ENCODE measurements at places on chromosomes 2 and 18.

DNA sequence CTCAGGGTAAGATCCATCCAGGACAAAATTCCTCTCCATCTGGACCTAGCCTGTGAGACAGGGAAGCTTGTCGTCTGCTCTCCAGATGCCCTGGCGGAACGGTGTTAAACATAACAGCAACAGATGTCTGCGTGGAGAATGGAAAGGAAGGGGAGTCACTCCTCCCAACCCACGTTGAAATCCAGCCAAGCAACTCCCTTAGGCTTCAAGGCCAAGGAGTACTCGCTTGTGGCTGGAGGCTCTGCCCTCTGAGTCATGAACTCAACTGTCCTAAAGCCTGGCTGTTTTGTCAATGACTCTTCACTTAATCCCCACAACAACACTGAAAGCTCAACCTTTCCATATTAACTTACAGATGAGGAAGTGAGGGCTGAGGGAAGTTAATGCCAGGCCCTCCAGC lies 42.2 kb downstream of the TPO start:
- no peak for DNase-seq

DNA sequence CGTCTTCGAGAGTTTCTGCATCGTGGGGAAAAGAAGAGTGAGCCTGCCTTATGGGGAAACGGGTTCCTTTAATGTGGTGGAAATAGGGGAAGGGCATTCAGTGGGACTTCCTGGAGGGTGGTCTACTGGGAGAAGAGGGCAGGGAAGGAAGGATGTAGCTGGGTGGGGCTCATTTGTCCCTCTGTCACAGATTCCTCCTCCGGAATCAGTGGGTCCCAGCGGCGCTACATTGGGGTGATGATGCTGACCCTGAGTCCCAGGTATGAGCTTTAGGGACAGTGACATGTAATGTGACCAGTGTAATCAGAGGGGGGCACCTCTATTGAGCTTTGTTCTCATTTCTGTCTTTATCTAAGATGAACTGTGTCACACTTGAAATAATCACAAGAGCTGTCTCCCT lies 1.9 kb downstream of the HTRA2 start:
- no peak for DNase-seq

DNA sequence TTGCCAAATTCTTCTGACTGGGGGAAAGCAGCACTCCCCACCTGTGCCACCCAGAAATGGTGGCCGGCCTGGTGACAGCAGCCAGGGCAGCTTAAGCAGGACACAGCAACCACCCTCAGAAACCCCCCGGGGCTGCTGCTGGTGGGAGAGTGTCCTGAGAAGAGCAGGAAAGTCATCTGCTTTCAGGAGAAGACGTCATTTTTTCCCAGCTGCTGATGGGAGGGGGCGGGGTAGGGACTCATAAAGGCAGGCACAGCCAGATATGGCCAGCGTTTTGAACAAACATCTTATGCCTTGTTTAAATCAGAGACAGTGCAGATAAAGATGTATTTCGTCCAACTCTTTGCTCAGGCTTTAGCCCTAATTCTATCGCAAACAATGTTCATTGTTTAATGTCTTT lies 139.5 kb downstream of the LRRC30 start:
- no peak for DNase-seq

GRCh38 chr2:16135913-16136310 lies 195.6 kb downstream of the MYCN start:
- DNase-seq: no peak

DNA sequence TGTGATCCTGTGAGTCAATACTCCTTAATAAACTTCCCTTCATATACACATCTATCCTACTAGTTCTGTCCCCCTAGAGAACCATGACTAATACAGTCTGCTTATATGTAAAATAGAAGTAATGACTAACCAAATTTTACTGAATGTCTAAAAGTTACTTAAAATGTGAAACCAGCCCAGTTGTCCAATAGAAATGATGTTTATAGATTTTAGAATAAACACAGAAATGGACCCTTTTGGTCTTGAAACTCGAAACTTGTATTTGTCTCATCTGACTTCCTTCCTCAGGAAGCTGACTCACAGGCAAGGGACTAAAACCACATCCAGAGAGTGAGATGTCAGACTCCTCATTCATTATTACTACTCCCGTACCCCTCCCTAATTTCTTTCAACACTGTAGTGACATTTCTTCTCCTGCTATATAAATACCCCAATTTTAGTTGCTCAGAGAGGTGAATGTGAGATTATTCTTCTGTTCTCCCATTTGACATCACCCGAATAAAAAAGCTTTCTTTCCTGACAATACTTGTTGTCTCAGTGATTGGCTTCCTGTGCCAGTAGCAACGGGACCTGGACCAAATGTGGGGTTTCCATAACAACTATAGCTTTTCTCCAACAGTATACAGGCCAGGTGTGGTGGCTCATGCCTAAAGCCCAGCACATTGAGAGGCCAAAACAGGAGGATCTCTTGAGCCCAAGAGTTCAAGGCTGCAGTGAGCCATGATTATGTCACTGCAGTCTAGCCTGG lies 486.0 kb downstream of the ERBB4 start:
- DNase-seq: no peak

Measured in activated gamma-delta T cell treated with anti-CD3 and anti-CD28 coated beads, Interleukin-2, amount 50 U/mL, for 16 hours (primary cell).